ENCODE measurements at places on chromosomes 4 and X.

DNA sequence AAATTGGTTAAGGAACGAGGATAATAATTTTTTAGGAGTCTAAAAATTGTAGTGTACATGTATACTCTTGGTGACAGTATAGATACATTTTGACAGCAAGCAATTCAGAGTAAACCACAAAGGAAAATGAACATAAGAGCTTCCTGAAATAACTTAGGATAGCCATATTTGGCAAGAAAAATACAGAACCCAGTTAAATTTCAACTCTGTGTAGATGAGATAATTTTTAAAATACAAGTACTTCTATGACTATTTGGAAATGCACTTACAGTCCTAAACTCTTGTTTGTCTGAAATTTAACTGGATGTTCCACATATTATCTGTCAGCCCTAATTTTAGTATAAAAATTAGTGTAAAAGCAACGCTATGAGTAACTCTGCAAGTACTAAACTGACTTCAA is 124.4 kb upstream of the PCDH18 start:
- no peak for DNase-seq

- no peak for DNase-seq
These were observed 132.0 kb downstream of the ANK2 start for GRCh38 chr4:113181289-113182007.

- DNase-seq, result no peak
These were observed 25.2 kb downstream of the PHOX2B start for GRCh38 chr4:41723286-41723685.

- no peak for DNase-seq
These were observed 17.6 kb downstream of the TBL1X start for GRCh38 chrX:9482408-9482807.

- no peak for DNase-seq
These were observed 507.4 kb downstream of the C4orf33 start for GRCh38 chr4:129603241-129603931.

- DNase-seq, result no peak
These were observed 124.7 kb upstream of the TLL1 start for GRCh38 chr4:165748321-165748720.

DNA sequence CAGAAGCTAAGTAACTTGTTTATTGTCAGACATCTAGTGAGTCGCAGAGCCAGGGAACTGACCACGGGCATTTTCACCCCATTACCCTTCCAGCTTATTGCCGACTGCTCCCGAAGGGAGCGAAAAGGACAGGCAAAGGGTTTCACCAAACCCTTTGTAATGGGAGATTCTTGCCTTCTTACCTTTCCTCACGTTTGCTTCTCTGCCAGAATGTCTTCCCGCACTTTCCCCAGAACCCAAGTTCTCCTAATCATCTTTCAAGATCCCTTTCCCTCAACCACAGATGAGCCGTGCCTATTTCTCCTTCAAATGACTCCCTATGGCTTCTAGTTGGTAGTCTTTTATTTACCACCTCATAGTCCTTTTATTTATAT is 520 bp upstream of the SRP72 start:
- no peak for DNase-seq

DNA sequence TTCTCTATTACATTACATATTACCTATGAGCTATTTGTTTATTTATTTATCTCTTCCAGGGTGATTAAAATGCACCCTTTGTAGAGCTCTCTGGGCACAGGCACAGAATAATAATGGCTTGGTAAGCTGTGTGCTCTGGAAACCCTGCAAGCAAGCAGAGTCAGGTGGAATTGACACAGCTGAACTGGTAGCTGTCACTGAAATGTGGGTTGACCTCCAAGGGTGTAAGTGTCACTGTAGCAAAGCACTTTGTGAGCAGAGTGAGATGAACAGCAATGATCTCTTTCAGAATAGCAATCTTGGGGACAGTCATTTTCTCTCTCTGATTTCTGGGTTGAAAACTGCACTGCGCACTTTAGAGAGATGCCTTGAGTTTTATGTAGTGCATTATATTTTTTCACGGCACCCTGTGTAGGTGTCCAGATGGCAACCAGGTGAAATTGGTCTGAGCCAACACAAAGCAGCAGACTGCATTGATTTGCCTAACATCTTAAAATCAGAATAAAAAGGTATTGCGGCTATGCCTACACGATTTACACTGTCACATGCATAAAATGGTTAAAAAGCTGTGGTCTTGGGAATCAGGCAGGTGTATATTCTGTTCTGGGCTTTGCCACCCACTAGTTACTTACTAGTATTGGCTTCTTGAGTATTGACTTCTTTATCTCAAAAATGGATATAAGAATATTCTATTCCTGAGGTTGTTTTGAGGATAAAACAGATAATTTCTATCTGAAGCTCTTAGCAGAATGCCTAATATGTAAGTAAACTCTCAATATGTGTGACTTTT is 450.3 kb downstream of the RAPGEF2 start:
- DNase-seq, result no peak

DNA sequence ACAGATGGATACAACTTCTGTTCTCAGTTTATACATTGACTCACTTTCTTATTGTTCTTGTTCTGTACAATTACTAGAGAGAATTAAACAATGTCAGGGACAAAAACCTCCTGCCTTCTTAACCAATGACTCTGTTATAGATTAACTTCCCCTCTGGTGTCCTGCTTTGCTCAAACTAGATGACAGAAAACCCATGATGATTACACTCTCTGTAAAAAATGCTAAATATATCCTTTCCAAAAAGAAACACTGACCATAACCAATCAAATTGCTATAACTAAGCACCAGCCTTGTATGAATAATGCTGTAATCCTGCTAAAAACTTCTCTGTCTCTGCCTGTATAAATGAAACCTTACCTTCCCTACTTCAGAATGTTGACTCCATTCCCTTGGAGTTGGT is 29.8 kb upstream of the IL13RA2 start:
- DNase-seq, result no peak

GRCh38 chrX:57528670-57529255 is 63.0 kb upstream of the ZXDB start:
- no peak for DNase-seq

DNA sequence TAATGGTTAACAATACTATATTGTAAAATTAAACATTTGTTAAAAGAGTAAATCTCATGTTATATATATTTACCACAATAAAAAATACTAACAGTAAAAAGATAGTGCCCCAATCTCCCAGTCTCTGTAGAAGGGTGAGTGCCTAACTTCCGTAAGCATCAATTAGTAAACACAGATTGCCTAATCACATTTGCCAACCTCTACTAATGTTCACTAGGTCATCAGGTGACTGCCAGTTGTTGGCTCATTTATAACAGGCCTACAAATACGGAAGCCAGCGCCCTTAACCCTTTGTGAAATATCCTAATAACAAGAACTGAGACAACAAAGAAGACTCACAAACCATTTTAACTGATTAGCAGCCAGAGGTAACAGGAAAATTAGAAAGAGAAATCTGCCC is 345.1 kb downstream of the INPP4B start:
- no peak for DNase-seq

DNA sequence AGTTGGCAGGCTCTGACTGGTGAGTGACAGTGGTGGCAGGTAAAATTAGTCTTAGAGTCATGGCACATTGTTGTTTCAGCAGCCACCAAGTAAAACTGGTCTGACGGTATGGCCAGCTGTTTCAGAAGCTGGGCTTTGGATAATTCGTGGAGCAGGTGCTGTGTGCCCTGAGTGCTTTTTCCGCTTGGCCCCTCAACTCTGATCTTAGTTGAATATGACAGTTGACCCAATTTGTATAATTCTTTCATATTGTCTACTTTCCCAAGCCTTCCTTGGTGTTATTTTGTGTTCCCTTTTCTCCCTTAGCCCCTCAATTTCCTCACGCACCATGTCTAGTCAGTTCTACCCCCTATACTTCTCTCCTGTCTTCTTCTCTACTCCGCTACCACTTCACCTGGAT is 32.0 kb downstream of the CDS1 start:
- no peak for DNase-seq

DNA sequence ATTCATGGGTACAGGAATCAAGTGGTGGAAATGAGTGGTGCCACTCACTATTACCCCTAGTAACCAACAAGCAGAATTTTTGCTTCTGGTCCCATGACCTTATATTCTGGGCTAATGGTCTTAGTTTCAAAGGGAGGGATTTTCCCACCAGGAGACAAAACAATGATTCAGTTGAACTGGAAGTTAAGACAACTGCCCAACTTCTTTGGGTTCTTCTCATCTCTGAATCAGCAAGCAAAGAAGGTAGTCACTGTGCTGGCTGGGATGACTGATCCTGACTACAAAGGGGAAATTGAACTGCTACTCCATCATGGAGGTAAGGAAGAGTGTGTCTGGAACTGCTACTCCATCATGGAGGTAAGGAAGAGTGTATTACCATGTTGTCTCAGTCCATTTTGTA is 87.2 kb downstream of the IL13RA2 start:
- DNase-seq, result no peak

DNA sequence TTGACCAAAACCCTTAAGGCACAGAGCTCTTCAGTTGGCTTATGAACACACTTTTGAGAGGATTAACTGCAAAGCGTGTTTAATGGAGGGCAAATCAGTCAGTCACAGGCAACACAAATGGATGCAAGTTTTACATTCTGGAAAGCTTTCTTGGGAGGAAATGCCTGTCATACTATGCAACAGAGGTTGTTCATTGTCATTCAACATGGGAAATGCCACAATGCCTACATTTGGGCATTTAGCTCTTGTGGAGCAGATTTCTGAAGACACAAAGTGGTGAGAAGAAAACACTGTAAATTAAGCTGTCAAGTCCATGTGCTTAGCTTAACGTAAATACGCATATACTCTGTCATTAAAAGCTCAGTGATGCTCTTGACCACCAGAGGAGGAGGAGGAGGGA is 41.1 kb downstream of the CBLL2 start:
- no peak for DNase-seq

DNA sequence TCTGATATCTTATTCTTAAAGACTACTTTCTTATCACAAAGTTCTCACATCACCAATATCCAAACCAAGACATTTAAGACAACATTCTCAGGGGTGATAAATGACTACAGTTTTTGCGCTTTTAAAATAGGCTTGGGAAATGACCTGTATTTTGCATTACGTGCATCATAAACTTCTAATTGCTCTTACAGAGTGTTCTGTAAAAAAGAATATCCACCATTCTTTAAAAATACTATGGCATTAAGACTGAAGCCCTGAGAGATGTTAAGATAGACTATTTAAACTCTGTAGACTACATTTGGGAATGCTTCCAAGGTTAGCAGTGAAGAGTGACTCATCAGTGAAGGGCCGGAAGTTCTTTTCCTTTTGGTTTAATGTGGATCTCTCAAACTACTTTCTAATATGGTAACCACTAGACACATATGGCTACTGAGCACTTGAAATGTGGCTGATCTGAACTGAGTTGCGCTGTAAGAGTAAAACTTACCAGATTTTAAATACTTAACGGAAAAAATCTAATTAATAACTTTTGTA is 518.8 kb upstream of the FTHL17 start:
- DNase-seq, result no peak

DNA sequence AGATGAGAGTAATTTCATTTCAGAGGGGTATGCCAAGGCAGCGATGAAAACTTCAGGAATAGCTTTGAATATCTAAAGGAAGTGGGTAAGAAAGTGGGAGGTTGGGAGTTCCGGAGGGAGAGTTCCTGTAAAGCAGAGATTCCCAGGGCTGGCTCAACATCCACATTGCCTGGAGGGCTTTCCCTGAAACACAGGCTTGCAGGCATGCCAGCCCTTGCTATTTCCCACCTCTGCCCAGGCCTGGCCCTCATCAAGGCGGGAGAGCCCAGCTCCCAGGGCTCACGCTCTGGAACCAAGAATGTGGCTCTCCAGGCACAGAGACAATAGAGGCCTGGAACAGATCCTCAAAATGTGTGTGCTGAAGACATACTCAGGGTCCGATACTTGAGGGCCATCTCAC is 43.8 kb upstream of the CLDN34 start:
- no peak for DNase-seq

- no peak for DNase-seq
These were observed 37.7 kb upstream of the UGT2B7 start for GRCh38 chr4:69058410-69059059.

GRCh38 chr4:118773429-118773792 is 62.5 kb downstream of the SEC24D start:
- DNase-seq, result no peak

DNA sequence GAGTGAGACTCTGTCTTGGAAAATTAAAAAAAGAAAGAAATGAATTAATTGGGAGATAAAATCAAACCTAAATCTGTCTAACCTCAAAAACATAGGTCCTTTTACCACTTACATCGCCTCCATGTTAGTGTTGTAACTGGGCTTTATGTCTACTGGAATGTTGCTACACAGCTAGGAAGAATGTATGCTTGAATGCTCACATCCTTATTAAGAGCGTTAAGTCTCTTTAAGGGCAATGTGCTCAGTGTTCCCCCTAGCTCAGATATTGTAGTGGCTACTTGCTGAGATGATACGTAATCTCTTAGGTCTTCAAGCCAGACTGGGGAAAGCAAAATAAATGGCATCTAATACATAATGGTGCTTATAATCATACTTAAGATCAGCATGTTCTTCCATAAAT is 1072.8 kb downstream of the PDHA2 start:
- DNase-seq, result no peak

DNA sequence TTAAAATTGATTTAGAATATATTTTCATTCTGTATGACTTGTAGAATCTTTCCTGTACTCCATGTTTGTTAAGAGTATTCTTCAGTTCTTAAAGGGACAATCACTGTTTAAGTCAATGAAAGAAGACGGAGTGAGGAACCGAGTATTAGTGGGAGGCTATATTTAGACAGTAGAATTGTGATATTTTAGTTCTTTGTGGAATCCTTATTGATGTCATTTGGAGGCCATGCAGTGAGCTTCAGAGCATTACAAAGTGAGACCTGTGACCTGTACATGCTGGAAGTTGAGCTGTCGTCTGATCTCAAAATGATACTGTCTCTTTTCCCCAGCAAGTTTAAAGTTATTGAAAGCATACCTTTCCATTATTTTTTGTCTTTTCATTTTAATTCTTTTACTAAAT is 394.7 kb downstream of the GALNTL6 start:
- DNase-seq, result no peak

DNA sequence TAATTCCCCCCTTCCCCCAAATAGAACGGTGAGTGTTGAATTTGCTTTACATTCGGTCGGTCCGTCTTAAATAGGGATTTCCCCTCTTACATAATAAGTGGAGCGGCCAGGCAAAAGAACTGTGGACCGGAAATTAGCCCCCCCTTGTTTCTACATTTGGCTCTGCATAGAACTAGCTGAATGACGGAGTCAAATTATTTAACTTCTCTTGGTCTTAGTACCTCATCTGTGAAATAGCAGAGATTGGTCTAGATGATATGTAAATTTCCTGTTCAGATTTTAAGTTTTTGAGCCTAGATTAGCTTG is 1.3 kb downstream of the SPATA18 start:
- no peak for DNase-seq

DNA sequence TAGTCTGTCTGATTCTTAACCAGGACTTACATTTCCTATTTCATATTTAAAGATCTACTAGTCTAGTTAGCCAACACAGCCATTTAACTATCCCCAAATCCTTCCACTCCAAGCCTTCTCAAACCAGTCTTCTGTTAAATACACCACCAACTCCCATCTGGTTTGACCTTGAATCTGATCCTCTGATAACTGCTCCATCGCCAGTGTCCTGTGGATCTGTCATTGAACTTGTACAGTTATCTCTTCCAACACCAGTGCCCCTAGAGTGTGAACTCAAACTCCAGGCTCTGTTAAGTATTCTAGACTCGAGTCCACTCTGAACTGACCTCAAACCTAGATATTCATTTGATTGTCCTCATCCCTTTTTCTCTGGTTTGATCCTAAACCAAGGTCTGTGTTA is 14.4 kb downstream of the WDR13 start:
- DNase-seq, result no peak

Measured in NCI-H1105 (cell line).